Neural crest cell (in vitro differentiated cells): ENCODE measurements at places on chromosomes 16 and 17. TPM values are rescaled to one million over a fixed set of nuclear protein-coding genes. Genes with fewer than 3 reads are reported as not detected.

The DCAF7 gene
- total RNA-seq, result 146 TPM in 2 replicates

DNA sequence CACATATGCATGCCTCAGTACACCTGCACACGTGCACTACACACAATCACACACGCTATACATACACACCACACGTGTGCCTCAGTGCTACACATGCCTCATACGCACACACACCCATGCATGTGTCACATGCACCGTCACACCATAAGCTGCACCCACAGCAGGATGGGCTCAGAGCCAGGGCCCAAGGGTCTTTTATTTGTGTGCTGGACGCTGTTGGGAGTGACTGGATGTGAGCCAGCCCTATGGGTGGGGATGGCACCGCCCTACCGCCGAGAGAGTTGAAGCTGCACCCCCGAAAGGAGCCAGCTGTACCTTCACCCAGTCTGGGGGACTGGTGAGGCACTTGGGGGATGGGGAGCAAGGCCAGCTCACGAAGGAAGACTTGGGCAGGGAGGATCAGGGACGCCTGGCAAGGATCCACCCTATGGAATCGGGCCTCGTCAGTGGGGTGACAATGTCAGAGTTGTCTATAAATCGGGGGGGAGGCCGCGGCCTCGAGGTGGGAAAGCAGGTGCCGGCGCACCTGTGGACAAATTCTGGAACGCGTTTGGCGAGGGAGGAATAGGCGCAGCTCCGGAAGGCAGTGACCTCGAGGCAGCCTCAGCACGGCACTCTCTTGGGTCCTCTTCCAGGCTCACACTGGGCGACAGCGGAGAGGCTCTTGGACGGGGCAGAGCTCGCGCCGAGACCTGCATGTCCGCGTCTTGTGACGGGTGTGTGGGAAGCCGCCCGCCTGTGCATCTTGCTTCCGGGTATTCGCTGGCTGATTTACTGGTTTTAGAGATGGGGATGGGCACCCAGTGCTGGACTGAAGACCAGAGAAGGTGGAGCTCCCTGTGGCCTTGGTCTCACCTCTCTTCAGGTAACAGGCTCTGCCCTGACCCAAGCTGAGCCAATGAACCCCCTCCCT lies 7.3 kb downstream of the RGS11 start:
- H3K27me3 ChIP-seq, result peaks cover 10% of the 10 kb centered on the region
- no peaks in the 10 kb centered on the region for H3K36me3 ChIP-seq
- H3K27ac ChIP-seq, result no peak overlapping the region
- H3K4me1 ChIP-seq, result no peaks in the 10 kb centered on the region
- DNase-seq, result no peak

GRCh38 chr17:63546308-63547082 lies 3.8 kb upstream of the DCAF7 start:
- no peak overlapping the region for H3K4me3 ChIP-seq
- H3K36me3 ChIP-seq, result no peaks in the 10 kb centered on the region
- DNase-seq, result no peak
- no peaks in the 10 kb centered on the region for H3K27me3 ChIP-seq
- H3K4me1 ChIP-seq, result peaks cover 14% of the 10 kb centered on the region
- no peak overlapping the region for H3K27ac ChIP-seq

DNA sequence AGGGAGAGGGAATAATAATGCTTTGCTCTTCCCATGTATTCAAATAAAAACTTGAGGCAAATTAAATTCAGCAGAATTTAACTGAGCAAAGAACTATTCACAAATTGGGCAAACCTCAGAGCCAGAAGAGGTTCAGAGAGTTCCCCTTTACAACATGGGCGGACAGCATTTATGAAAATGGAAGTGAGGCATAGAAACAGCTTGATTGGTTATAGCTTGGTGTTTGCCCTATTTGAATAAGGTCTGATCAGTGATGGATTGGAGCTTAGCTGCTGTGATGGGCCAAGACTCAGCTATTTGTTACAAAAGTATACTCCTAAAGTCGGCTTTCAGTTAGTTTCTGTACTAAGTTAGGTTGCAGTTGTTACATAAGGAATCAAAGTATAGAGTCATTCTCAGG lies 63.0 kb downstream of the TMEM100 start:
- no peak for DNase-seq
- peaks cover 3% of the 10 kb centered on the region for H3K27me3 ChIP-seq
- no peaks in the 10 kb centered on the region for H3K36me3 ChIP-seq
- no peak overlapping the region for H3K27ac ChIP-seq
- H3K4me3 ChIP-seq, result no peak overlapping the region

- peaks cover 28% of the 10 kb centered on the region for H3K4me1 ChIP-seq
- no peaks in the 10 kb centered on the region for H3K27me3 ChIP-seq
- no peak for DNase-seq
- H3K4me3 ChIP-seq, result no peak overlapping the region
- H3K27ac ChIP-seq, result no peak overlapping the region
These were observed 41.1 kb downstream of the MYO18A start for GRCh38 chr17:29138971-29139691.

- H3K36me3 ChIP-seq, result no peaks in the 10 kb centered on the region
- no peaks in the 10 kb centered on the region for H3K27me3 ChIP-seq
- peaks cover 23% of the 10 kb centered on the region for H3K4me1 ChIP-seq
- no peak for DNase-seq
These were observed 4.3 kb downstream of the SMIM5 start for GRCh38 chr17:75637551-75637950.

- H3K36me3 ChIP-seq, result peaks cover 4% of the 10 kb centered on the region
- DNase-seq, result no peak
- peaks cover 61% of the 10 kb centered on the region for H3K4me1 ChIP-seq
- peaks cover 15% of the 10 kb centered on the region for H3K27me3 ChIP-seq
- H3K4me3 ChIP-seq, result peak overlapping the region; percentile 79
These were observed 2.4 kb downstream of the EFNB3 start for GRCh38 chr17:7707446-7707845.

The KRTAP9-4 gene
- not detected in 2 replicates for total RNA-seq

GRCh38 chr16:69890114-69890891 lies 60.8 kb upstream of the CLEC18A start:
- H3K4me1 ChIP-seq, result peaks cover 65% of the 10 kb centered on the region
- peak overlapping the region; percentile 79 for H3K4me3 ChIP-seq
- DNase-seq, result peak; percentile 46
- peaks cover 18% of the 10 kb centered on the region for H3K36me3 ChIP-seq

The GID4 gene
- total RNA-seq, result 11.8 and 12.2 TPM in 2 replicates

The NAGS gene
- total RNA-seq, result 0.93 and 1.1 TPM in 2 replicates

The IFI35 gene
- 0.91 and 1.3 TPM in 2 replicates for total RNA-seq

The PSKH1 gene
- 39.0 and 41.5 TPM in 2 replicates for total RNA-seq

- peak overlapping the region; percentile 47 for H3K4me3 ChIP-seq
- H3K27ac ChIP-seq, result no peak overlapping the region
- no peaks in the 10 kb centered on the region for H3K27me3 ChIP-seq
- peaks cover 21% of the 10 kb centered on the region for H3K36me3 ChIP-seq
- H3K4me1 ChIP-seq, result peaks cover 5% of the 10 kb centered on the region
These were observed 8.3 kb downstream of the TUBB3 start for GRCh38 chr16:89931305-89931896.

- peaks cover 13% of the 10 kb centered on the region for H3K4me1 ChIP-seq
- peaks cover 19% of the 10 kb centered on the region for H3K36me3 ChIP-seq
These were observed 14.8 kb downstream of the COIL start for GRCh38 chr17:56945938-56946505.

The PTGES3L gene
- total RNA-seq, result 3.4 and 3.5 TPM in 2 replicates

DNA sequence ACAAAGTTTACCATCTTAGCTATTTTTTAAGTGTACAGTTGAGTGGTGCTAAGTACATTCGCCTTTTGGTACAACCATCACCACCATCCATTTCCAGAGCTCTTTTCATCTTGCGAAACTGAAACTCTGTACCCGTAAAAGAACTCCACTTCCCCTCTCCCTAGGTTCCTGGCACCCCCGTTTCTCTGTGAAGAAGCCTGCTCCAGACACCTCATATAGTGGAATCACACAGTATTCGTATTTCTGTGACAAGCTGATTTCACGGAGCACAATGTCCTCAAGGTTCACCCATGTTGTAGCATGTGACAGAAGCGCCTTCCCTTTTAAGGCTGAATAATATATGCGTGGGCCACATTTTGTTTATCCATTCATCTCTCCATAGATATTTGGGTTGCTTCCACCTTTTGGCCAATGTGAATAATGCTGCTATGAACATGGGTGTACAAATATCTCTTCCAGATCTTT lies 54.2 kb upstream of the MAP3K14 start:
- H3K27me3 ChIP-seq, result peaks cover 2% of the 10 kb centered on the region
- H3K36me3 ChIP-seq, result no peaks in the 10 kb centered on the region

The QRICH2 gene
- 10.6 and 12.3 TPM in 2 replicates for total RNA-seq

The KRT25 gene
- total RNA-seq, result not detected in 2 replicates

DNA sequence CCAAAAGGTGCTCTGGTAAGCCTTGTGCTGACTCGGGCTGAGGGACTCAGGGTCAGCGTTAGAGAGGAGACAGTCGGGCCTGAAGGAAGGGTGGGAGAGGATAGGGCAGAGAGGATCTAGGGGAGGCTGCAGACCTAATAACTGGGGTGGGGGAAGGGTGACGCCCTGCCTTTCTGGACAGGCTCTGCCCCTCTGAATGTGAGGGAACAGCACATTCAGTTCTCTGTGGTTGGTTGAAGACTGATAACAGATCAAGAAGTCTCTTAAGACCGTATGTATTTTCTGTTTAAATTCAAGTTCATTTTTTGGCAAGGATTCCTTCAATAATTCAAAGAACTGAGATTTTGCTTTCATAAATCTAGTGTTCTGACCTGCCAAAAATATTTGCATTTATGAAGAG lies 56.2 kb upstream of the TEKT3 start:
- H3K27ac ChIP-seq, result no peak overlapping the region
- no peak overlapping the region for H3K4me3 ChIP-seq
- no peaks in the 10 kb centered on the region for H3K36me3 ChIP-seq
- peaks cover 12% of the 10 kb centered on the region for H3K4me1 ChIP-seq

DNA sequence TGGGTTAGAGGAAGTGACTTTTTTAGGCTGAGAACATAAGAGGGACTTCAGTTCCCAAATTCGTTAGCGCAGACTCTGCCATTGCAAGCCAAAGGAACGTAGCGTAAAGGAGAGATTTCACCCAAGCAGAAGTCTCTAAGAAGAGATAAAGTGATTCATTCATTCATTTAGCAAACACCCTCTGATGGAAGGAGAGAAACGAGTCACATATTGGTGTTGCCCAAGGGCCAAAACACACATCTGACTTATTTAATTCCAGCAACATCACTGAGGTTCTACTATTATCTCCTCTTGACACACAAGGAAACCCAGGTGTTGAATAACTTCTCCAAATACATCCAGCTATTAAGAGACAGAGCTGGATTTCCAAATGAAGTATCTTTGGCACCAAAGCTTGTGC lies 85.7 kb upstream of the CACNG3 start:
- H3K36me3 ChIP-seq, result no peaks in the 10 kb centered on the region
- no peak overlapping the region for H3K27ac ChIP-seq
- no peaks in the 10 kb centered on the region for H3K4me1 ChIP-seq
- DNase-seq, result no peak

The PYY gene
- total RNA-seq, result not detected in 2 replicates

GRCh38 chr16:71762186-71762585 lies 37.7 kb upstream of the PHLPP2 start:
- no peak for DNase-seq
- H3K36me3 ChIP-seq, result no peaks in the 10 kb centered on the region
- no peaks in the 10 kb centered on the region for H3K27me3 ChIP-seq
- peaks cover 11% of the 10 kb centered on the region for H3K4me1 ChIP-seq
- H3K4me3 ChIP-seq, result no peak overlapping the region

The VASN gene
- total RNA-seq, result 0.91 and 1.2 TPM in 2 replicates

GRCh38 chr16:81650982-81651562 lies 128.0 kb upstream of the PLCG2 start:
- H3K27me3 ChIP-seq, result no peaks in the 10 kb centered on the region
- H3K4me1 ChIP-seq, result peaks cover 53% of the 10 kb centered on the region
- no peak overlapping the region for H3K4me3 ChIP-seq
- H3K36me3 ChIP-seq, result peaks cover 2% of the 10 kb centered on the region
- DNase-seq, result no peak

GRCh38 chr16:89065458-89065822 lies 28.2 kb upstream of the ACSF3 start:
- H3K4me1 ChIP-seq, result peaks cover 7% of the 10 kb centered on the region
- no peaks in the 10 kb centered on the region for H3K36me3 ChIP-seq
- H3K4me3 ChIP-seq, result no peak overlapping the region

DNA sequence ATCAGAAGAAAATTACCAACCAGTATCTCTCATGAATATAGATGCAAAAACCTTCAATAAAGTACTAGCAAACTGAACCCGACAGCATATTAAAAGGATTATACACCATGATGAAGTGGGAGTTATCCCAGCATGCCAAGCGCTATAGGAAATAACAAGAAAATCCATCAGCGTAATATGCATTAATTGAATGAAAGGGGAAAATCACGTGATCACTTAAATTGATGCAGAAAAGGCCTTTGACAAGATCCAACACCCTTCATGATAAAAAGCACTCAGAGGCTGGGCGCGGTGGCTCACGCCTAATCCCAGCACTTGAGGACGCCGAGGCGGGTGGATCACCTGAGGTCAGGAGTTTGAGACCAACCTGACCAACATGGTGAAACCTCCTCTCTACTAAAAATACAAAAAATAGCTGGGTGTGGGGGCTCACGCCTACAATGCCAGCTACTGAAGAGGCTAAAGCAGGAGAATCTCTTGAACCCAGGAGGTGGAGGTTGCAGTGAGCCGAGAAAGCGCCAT lies 4.8 kb downstream of the CTRB2 start:
- no peak for DNase-seq
- H3K4me3 ChIP-seq, result no peak overlapping the region
- H3K36me3 ChIP-seq, result no peaks in the 10 kb centered on the region
- H3K4me1 ChIP-seq, result peaks cover 15% of the 10 kb centered on the region
- no peaks in the 10 kb centered on the region for H3K27me3 ChIP-seq

DNA sequence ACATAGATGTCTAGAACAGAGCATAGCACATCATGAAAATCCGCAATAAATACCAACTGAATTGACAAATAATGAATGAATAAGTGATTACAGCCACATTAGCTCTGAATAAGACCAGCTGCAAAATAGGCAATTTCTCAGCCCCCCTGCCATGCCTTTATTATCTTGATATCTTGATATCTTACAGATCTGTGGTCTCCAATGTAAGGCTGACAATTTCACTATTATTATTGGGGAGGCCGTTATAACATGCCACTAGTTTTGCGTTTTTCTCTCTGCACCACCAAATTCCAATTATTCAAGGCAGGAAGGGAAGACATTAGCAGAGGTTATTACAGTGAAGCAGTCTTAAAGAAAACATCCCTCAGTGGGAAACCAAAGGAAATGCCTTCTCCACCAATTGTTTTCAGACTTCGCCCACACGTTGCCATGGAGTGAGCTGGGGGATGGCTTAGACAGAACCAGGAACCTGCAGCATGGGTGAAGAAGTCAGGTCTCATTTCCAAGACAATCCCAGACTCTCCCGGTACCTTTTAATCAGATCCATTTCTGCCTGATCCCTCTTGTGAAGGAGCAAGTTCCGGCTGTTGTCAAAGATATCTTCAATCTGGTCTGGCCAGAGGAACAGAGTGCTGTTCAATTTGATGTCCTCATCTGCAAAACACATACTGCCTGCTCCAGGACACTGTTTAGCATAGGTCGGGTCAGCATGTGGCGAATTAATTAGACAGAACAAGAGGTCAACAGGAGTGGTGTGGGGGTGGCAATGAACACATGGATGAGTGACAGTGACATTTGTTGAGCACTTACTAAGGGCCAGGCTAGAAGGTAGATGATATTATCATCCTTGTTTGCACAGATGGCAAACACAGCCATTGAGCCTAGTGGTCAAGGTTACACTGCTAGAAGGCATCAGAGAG lies 46.4 kb downstream of the DNAH3 start:
- no peaks in the 10 kb centered on the region for H3K36me3 ChIP-seq
- H3K4me1 ChIP-seq, result peaks cover 15% of the 10 kb centered on the region
- no peak for DNase-seq
